ENCODE measurements at places on chromosomes 12 and 14.

DNA sequence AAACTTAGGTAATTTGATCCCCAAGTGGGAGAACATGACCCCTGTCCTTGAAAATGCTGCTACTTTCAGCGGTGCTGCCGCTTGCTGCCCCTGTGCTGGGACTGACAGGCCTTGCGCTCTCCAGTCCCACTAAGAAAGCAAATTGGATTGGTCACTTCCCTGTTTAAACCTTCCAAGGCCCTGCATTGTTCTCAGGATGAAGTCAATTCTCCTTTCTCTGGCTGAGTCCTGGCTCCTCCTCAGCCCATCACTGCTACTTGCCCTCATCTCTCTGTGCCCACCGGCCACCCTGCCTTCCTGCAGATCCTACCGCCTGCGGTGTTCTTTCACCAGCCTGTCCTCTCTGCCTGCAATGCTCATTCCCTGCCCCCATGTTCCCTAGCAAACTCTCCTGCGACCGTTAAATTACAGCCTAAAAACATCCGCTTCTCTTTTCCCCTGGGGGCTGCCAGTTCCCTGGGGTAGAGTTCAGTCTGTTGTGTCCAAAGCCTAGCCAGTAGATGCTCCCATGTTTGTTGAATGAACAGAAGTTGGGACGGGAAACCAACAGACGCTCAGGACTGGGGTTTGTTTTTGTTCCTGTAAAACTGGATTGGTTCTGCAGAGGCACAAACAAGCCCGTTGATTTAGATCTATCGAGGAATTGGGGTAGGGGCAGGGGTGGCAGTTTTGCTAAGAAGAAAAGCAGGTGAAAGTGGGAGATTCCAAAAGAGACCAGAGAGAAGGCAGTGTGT, 127.3 kb upstream of the HIF1A start:
- no peak for DNase-seq

- DNase-seq, result no peak
These were observed 55.9 kb downstream of the LRP6 start for GRCh38 chr12:12210983-12211382.

GRCh38 chr12:79883216-79883615, 51.7 kb downstream of the PPP1R12A start:
- DNase-seq, result no peak

- no peak for DNase-seq
These were observed 71.2 kb downstream of the ITPK1 start for GRCh38 chr14:93044556-93044955.

DNA sequence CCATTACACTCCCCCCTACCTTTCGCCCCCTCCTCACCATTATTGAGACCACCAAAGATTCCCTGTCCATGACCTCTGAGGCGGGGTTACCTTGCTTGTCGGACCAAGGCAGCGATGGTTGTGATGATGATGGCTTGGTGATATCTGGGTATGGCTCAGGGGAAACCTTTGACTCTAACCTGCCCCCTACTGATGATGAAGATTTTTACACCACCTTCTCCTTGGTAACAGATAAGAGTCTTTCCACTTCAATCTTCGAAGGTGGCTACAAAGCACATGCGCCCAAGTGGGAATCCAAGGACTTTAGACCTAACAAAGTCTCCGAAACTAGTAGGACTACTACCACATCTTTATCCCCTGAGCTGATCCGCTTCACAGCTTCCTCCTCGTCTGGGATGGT, 350.2 kb downstream of the DIO2 start:
- DNase-seq, result no peak

- DNase-seq, result no peak
These were observed 11.6 kb downstream of the RASSF8 start for GRCh38 chr12:25970082-25970481.

GRCh38 chr14:103000291-103000921, 56.9 kb downstream of the CDC42BPB start:
- no peak for DNase-seq

GRCh38 chr14:64734990-64735389, 30.8 kb downstream of the PLEKHG3 start:
- no peak for DNase-seq

DNA sequence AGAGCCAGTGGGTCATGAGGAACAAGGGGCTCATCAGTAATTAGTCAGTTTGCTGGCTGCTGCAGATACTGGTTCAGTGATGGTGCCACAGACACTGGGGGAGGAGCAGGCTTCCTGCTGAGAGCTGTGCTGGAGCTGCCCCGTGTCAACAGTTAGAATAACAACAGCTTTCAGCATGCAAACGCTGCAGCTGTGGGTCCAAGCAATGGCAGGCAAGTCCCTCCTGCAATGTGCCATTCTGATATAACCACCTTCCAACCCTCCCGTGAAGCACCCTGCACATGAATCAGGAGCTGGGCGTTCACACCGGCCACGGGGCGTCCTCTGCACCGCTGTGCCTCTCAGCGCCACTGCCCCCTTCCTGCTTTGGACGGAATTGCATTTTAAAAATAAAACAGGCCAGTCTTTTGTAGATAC, 258.4 kb upstream of the SFSWAP start:
- no peak for DNase-seq

DNA sequence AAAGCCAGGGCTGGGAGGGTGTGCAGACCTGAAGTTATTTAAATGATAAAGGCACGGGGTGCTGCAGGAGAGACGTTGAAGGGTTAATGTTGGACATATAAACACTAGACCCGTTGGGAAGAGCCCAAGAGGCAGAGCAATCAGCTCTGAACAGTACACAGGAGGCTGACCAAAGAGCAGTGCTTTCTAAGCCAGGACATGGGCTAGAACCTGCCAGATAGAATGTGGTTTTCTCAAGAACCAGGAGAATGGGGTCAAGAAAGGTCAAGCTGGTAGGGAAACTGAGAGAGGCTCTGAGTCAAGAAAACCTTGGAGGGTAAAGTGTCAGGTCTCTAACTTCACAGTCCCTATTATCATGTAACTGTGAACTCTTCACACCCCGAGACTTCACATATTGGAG, 143.2 kb upstream of the EEA1 start:
- DNase-seq, result no peak

- DNase-seq, result no peak
These were observed 23.5 kb downstream of the RPS6KA5 start for GRCh38 chr14:91036741-91037469.

DNA sequence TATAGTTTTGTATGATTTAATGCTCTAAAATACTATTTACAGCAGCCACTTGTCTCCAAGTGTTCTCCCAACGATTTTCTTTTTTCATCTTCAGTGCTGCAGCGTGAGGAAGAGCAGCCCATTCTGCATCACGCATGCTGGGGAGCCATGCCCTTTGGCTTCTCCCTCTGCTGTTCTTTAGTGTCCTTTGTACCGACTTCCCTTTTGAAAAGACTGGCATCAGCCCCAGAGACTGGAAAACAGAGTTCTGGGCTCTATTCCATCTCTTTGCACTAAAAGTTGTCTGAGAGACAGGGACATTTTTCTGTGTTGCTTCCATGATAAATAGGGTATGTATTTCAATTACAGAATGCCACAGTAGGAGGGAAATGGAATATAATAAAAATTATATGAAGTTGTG, 105.1 kb downstream of the RERG start:
- DNase-seq, result no peak

GRCh38 chr14:70116278-70116677, 72.5 kb downstream of the SLC8A3 start:
- DNase-seq, result no peak

DNA sequence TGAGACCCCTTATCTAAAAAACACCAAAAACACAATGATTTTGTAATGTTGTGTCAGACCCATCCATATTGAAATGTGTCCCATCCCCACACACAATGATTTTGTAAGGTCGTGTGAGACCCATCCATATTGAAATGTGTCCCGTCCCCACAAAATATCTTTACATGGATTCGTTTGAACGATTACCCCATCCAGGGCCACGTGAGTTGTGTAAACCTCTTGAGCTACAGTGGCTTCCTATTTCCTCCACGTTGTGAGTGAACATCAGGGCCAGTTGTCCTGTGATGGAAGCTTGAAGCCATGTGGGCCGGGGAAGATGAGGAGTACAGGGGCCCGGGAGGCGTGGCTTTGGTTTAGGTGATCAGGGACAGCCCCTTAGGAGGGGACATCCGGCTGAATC, 27.0 kb upstream of the ULK1 start:
- DNase-seq, result no peak

- DNase-seq, result peak; percentile 39
These were observed 8.5 kb downstream of the CTDSP2 start for GRCh38 chr12:57837864-57838562.

GRCh38 chr12:109555431-109556315, 17.6 kb downstream of the MMAB start:
- no peak for DNase-seq

- no peak for DNase-seq
These were observed 263.0 kb upstream of the SOX5 start for GRCh38 chr12:24212496-24212895.

DNA sequence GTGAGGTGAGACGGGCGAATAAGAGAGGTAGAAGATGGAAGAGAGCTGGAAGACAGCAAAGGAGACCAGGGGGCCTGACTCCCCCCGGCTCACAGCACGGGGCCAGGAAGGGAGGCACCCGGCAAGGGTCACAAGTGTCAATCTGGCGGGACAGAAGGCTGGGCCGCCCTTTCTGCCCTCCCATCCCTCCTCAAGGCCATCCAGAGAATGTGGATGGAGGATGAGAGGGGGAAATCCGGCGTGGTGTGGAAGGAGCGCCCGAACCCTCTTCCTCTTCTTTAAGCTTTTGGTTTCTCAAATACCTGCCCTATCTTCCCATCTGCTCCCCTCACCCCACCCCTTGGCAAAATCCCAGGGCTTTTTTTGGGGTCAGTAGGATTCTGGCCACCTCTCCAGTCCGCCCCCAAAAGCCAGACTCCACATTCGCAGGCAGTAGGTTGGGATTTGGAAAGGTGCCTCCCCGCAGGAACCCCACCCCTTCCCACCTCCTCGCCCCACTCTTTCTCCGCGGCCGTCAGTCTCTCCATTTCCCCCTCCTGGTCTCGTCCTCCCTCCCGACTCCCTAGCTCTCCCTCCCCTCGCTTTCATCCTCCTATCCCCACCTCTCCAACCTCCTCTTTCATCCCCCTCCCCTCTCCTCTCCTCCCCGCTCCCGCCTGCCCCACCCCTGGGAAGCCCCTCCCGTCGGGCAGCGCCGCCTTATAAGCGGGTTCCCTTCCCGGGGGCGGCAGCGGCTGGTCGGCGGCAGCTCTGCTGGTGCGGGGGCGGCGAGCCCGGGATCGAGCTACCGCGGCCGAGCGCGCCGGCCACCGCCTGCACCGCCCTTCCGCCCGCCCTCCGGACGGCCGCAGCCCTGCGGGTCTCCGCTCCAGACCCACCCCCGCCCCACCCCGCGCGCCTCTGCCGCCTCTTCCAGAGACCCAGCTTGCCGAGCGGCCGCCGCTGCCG, at the start of gene PTMS:
Gene PTMS (plus strand): TSS at position 730 of the 948 bp plus-strand sequence. CDS start 343 bp downstream, outside the sequence.
- peak; percentile 68 for DNase-seq

- DNase-seq, result no peak
These were observed 583 bp downstream of the FAM186B start for GRCh38 chr12:49604856-49605255.

DNA sequence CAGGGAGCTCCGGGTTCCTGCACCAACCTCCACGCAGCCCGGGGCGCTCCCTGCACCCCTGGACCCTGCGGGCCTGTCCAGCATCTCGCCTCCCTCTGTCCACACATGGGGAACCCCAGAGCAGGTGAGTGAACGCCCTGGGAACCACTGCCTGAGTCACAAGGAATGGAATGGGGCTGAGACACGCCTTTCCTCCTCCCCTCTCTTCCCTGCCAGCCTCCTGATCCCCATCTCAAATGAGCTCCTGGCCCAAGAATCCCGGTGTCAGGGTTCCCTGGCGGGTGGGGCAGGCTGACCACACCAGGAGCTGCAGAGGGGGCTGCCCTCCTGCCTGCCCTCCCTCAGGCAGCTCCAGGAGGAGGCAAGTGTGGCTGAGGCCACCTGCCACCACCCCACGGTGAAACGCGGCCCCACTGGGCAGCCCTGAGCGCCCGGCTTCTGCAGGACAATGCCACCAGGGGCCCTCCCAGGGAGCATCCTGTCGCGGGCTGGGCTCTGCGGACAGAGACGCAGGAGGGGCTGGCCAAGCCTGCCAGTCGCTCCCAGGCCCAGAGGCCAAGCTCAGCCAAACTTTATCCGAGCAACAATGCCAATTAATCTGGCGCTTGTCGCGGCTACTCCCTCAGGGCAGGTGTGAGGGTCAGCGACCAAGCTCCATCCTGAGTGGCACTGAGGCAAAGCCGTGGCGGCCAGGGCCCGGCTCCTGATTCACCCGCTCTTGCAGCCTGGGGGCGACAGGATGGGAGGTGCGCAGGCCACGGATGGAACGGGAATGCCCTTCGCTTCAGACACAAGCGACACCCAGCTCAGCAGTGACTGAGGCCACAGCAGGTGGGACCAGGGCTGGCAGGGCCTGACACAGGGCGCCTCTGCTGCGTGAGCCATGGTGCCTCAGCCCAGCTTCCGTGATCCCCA, 44.3 kb downstream of the GALNT9 start:
- DNase-seq, result no peak

- no peak for DNase-seq
These were observed at the start of gene MMP19 for GRCh38 chr12:55842681-55843429. Gene MMP19 (minus strand): TSS chr12:55842936. CDS start chr12:55842830, 106 bp downstream.

DNA sequence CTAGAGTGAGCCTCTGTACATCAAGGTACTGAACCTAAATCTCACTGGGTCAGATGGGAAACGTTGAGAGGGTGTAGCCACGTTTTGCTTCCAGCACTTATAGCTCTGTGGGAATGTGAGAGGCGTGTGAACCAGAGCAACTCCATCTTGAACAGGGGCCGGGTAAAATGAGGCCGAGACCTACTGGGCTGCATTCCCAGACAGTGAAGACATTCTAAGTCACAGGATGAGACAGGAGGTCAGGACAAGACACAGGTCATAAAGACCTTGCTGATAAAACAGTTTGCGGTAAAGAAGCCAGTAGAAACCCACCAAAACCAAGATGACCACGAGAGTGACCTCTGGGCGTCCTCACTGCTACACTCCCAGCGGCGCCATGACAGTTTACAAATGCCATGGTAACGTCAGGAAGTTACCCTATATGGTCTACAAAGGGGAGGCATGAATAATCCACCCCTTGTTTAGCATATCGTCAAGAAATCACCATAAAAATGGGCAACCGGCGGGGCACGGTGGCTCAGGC, 63.4 kb upstream of the NCOR2 start:
- DNase-seq, result no peak

GRCh38 chr14:59919570-59920377, at the start of gene LRRC9:
Gene LRRC9 (plus strand): TSS chr14:59920144.
- DNase-seq, result no peak

GRCh38 chr14:54784657-54785056, 118.0 kb downstream of the GCH1 start:
- DNase-seq, result no peak

GRCh38 chr14:55448141-55448614, 7.8 kb upstream of the TBPL2 start:
- peak; percentile 87 for DNase-seq

DNA sequence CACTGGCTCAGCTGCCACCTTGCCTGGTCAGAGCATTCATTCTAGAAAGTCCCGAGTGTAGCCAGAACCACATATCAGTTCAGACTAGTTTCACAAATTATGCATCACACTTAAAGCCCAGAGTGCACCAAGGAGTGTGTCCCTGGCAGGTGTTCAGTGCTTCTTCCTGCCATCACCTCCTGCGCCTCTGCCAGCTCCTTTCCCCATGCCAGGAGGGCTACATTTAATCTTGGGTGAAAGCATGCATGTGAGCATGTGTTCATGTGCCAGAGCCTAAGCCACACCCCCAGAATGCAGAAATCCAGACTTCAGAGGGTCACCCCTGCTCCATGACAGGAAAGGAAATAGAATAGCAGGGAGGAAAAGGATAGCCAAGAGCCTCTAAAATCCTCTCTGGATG, 381.6 kb downstream of the DPF3 start:
- no peak for DNase-seq

- DNase-seq, result no peak
These were observed 169.8 kb upstream of the PLXNC1 start for GRCh38 chr12:93978553-93978952.

- DNase-seq, result no peak
These were observed 8.3 kb downstream of the KRT7 start for GRCh38 chr12:52241205-52241842.

Data from pulmonary artery endothelial cell (primary cell).